ENCODE measurements at places on chromosomes 13 and 19.

DNA sequence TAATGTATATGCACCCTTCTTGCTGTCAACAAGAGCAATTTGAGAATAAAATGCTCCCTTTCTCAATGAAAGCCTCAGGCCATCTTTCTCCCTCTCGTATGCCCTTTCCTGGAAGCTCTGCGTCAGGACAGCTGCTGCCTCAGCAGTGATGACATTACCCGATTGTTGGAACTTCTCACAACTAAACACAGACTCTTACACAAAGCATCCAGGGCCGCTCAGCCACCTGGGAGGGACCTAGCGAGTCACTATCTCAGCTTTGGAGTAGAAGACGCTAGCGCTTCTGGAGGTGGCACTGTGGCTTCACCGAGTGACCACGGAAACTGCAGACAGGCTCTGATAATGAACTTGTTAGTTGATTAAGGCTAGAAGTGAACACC is 153.2 kb upstream of the SOX1 start:
- H3K4me3 ChIP-seq: no peak overlapping the region
- H3K27ac ChIP-seq: no peak overlapping the region
- no peaks in the 10 kb centered on the region for H3K4me1 ChIP-seq

DNA sequence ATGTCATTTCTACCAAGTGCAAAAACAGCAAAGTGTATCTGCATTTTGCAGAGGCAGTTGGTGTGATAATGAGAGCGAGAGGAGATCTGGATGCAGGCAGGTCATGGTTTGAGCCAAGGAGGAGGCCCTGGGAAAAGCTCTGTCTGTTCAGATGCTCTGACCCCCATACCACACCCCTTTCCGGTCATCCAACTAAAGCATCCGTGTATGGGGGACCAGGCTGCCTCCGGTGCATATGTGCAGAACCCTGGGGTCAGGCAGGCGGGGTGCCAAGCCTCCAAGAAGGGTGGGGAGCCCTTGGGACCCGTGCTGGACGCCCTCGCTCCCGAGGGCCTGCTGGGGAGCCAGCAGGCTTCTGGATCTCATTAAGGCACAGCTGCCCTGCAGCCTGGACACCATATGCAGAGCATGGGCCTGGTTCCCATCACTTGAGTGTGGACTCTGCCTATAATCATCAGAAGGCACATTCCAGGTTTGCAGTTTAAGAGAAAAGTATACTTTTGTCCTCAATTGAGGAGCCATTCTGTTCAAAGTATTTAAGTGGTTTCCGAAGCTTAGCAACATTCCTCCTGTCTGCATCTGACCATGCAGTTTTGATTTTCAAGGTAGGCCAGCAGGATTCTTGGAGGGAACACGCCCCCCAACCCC is 56.1 kb downstream of the ALOX5AP start:
- H3K27ac ChIP-seq: no peak overlapping the region
- no peak overlapping the region for H3K4me3 ChIP-seq
- no peaks in the 10 kb centered on the region for H3K36me3 ChIP-seq
- peaks cover 10% of the 10 kb centered on the region for H3K4me1 ChIP-seq
- no peak for DNase-seq
- H3K27me3 ChIP-seq: no peaks in the 10 kb centered on the region

DNA sequence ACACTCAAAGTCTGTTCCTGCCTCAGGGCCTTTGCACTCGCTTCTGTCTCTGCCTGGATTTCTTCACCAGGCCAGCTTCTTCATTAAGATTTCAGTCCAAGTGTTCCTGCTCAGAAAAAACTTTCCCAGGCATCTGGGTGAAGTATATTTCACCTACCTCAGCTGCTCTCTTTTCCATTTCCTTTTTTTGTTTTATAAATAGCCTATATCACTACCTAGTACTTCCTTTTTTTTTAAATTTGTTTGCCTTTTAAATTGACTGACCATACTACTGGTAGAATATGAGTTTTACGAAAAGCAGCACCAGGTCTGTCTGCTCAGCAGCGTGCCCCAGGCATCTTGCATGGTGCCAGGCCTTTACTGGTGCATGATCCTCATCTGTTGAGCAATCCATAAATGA is 1064.4 kb downstream of the UQCRFS1 start:
- H3K4me1 ChIP-seq: no peaks in the 10 kb centered on the region
- no peak for DNase-seq
- no peaks in the 10 kb centered on the region for H3K36me3 ChIP-seq
- H3K27ac ChIP-seq: no peak overlapping the region
- H3K4me3 ChIP-seq: no peak overlapping the region

DNA sequence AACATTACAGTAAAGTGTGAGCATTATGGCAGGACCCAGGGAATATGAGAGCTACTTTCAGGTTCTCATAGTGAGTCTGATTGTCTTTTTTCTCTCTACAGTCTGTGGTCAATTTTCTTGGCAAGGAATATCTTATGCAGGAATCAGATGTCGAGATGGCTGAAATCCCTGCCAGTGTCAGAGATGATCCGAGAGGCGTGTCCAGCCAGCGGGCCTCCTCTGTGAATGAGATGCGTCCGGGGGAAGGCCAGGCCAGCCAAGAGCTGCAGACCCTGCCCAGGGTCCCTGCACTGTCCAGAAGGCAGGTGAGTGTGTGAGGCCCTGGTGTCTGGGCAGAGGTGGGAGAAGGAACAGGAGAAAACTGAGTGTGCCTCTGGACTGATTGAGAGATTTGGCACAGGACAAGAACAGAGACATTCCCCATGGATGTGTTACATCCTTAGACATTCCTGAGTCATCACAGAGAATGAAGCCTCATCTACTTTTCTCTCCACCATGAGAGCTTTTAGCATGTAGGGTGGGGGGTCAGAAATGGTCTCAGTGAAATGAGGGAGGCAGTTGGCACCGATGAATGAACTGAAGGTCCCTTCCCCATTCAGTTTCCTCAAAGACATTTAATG is 27.3 kb upstream of the EDDM13 start:
- no peaks in the 10 kb centered on the region for H3K27me3 ChIP-seq
- no peak overlapping the region for H3K27ac ChIP-seq
- DNase-seq: no peak

GRCh38 chr19:8097681-8098567 is 45.4 kb downstream of the CCL25 start:
- no peaks in the 10 kb centered on the region for H3K36me3 ChIP-seq
- no peak for DNase-seq
- H3K4me1 ChIP-seq: no peaks in the 10 kb centered on the region
- H3K27me3 ChIP-seq: peaks cover 2% of the 10 kb centered on the region
- no peak overlapping the region for H3K4me3 ChIP-seq

- H3K27ac ChIP-seq: no peak overlapping the region
- no peak for DNase-seq
- no peaks in the 10 kb centered on the region for H3K4me1 ChIP-seq
- H3K36me3 ChIP-seq: no peaks in the 10 kb centered on the region
- no peak overlapping the region for H3K4me3 ChIP-seq
- H3K27me3 ChIP-seq: no peaks in the 10 kb centered on the region
Measured at GRCh38 chr13:50873467-50873866, 30.0 kb upstream of the DLEU7 start.

DNA sequence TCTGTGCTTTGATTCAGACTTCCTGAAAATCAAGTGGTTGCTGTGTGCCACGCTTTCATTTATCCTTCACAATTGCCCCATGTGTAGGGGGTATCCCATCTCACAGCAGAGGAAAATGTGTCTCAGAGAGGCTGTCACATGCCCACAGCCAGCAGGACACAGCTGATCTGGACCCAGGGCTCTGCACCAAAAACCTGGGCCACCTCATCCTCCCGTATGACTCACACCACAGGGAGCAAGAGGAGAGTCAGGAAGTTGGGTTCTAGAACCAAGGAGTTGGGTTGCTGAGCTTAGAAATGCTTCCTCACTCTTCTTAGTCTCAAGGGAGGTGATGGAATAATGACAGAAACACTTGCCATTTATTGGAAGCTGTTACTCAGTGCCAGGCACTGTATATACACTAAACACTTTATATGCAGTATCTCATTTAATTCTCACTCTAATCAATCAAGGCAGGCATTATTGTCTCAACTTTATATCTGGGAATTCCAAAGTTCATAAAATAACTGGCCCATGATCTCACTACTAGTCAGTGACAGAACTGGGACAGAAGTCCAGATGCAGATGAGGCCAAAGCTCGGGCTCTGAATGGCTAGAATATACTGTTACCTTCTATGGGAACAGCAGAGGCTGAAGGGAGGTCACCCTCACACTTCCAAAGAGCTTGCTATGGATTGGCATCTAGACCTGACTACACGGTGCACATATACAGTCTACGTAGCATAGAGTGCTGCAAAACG is 47.7 kb upstream of the ATP12A start:
- H3K27me3 ChIP-seq: no peaks in the 10 kb centered on the region
- no peaks in the 10 kb centered on the region for H3K36me3 ChIP-seq
- H3K4me3 ChIP-seq: no peak overlapping the region
- DNase-seq: no peak

DNA sequence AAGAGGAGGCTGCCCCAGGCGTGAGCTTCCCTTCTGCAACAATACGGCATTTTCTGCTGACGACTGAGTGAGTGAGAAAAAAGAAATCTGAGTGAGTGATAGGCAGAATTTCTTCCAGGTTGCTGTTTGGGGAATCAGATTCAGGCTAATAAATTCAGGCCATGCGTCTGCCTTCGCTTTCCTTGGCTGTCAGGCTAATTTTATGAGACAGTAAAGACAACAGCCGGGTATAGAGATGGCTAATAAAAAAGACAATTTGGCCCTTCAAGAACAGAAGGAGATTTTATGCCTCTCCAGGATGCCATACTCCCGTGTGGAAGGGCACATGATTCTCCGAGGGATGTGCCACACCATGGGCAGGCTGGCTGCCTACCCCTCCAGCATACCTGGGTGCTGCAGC is 145.9 kb upstream of the UBL3 start:
- H3K4me1 ChIP-seq: no peaks in the 10 kb centered on the region
- no peaks in the 10 kb centered on the region for H3K27me3 ChIP-seq
- DNase-seq: no peak
- no peak overlapping the region for H3K27ac ChIP-seq

GRCh38 chr19:14459703-14460102 is 15.5 kb downstream of the PTGER1 start:
- no peak for DNase-seq
- H3K27me3 ChIP-seq: no peaks in the 10 kb centered on the region
- H3K36me3 ChIP-seq: peaks cover 2% of the 10 kb centered on the region
- no peak overlapping the region for H3K4me3 ChIP-seq

GRCh38 chr13:47481536-47481935 is 519.5 kb downstream of the SUCLA2 start:
- no peaks in the 10 kb centered on the region for H3K4me1 ChIP-seq
- H3K36me3 ChIP-seq: no peaks in the 10 kb centered on the region
- no peak overlapping the region for H3K27ac ChIP-seq

GRCh38 chr19:2188708-2189385 is 25.1 kb downstream of the DOT1L start:
- no peaks in the 10 kb centered on the region for H3K36me3 ChIP-seq
- H3K4me1 ChIP-seq: peaks cover 49% of the 10 kb centered on the region
- no peak for DNase-seq
- no peak overlapping the region for H3K27ac ChIP-seq

DNA sequence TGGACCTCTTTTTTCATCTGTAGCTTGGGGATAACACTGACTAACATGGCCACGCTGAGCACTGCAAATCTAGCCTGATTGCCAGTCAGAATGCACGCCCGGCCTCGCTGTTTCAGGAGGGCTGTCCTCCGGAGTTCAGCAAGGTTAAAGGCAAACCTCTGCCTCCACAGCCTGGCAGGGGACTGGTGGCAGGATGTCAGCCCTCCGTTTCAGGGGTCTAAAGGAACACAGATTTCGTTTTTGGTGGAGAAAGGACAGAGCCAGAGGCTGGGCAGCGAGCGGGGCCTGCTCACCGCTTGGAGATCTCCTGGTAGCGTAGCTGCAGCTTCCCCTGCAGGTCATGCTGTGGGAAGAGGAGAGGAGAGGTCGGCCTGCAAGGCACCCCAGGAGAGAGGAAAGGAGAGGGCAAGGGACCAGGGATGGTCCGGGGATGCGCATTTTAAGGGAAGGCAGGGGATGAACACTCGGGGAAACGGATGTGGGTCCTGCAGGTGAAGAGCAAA is 560 bp downstream of the NDUFA7 start:
- H3K4me3 ChIP-seq: peak overlapping the region; percentile 99
- H3K4me1 ChIP-seq: peaks cover 33% of the 10 kb centered on the region
- peak overlapping the region; percentile 97 for H3K27ac ChIP-seq

Data from psoas muscle (tissue), 8 donors.